ENCODE measurements at places on chromosomes 13 and 19.

- DNase-seq, result no peak
Measured at GRCh38 chr13:109226631-109227030, 559.8 kb downstream of the IRS2 start.

DNA sequence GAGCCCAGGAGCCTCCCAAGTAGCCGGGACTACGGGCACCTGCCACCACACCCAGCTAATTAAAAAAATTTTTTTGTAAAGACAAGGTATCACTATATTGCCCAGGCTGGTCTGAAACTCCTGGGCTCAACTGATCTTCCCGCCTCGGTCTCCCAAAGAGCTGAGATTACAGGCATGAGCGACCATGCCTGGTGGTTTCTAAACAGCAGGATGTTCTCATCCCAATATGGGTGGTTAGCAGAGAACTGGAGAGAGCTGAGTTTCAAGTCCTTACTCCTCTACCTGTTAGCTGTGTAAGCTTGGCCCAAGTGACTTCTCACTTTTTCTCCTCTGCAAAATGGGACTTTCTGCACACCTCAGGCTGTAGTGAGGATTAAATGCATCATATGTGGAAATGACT is 8.0 kb downstream of the TMEM91 start:
- DNase-seq, result no peak

DNA sequence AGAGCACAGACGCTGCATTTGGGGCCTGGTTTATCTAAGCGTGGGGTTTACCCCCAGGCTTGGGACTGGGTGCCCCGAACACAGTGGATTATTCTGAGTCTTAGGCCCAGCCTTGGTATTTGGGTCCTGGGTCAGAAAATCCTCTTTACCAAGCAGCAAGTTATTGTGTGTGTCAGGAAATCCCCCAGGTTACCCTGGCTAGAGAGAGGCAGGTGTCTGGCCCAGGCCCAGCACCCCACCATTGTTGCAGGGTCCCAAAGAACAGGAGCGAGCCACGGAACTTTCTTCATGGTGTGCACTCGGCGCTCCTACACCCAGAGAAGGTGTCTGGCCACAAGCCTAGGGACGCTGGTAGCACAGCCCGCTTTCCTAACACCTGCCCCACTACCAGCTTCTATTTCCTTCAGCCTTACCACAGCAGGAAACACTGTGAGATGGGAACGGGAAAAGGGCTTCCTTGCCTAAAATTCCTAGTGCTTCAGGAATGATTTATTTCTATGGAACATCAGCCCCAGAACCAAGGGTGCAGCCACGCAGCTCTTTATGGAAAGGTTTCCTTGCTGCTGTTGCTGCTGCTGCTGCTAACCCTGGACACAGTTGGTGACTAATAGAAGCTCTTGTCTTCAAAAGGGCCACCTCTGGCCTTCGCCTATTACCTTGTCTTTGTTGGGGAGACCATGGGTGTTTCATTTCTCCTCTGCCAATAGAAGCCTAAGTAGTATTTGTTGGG is 7.4 kb upstream of the CDX2 start:
- DNase-seq, result no peak

- DNase-seq, result no peak
Measured at GRCh38 chr13:52949742-52950141, 78.9 kb upstream of the OLFM4 start.

DNA sequence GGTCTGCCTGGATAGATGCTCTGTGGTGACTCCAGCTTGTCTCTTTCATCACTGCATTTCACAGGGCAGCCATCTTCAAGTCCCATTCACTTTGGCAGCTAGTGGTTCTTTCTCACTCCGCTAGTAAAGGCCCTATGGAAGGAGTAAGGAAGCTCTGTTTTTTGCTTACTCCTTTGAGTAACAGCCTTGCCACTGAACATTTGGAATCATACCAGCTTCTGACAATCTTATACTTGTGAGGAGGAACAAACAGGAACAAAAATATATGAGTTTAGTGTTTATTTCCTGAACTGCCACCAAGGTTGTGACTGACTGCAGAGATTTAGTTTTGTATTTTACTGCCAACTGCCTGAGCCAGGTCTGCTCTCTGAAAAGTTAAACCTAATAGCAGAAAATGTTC is 38.7 kb downstream of the KCTD4 start:
- DNase-seq, result no peak

GRCh38 chr19:18612772-18613588 is at the start of gene TMEM59L:
Gene TMEM59L (plus strand): TSS chr19:18612870. CDS start chr19:18612959, 89 bp downstream.
- no peak for DNase-seq

- DNase-seq, result no peak
Measured at GRCh38 chr19:1851654-1852580, 3.6 kb upstream of the REXO1 start.

DNA sequence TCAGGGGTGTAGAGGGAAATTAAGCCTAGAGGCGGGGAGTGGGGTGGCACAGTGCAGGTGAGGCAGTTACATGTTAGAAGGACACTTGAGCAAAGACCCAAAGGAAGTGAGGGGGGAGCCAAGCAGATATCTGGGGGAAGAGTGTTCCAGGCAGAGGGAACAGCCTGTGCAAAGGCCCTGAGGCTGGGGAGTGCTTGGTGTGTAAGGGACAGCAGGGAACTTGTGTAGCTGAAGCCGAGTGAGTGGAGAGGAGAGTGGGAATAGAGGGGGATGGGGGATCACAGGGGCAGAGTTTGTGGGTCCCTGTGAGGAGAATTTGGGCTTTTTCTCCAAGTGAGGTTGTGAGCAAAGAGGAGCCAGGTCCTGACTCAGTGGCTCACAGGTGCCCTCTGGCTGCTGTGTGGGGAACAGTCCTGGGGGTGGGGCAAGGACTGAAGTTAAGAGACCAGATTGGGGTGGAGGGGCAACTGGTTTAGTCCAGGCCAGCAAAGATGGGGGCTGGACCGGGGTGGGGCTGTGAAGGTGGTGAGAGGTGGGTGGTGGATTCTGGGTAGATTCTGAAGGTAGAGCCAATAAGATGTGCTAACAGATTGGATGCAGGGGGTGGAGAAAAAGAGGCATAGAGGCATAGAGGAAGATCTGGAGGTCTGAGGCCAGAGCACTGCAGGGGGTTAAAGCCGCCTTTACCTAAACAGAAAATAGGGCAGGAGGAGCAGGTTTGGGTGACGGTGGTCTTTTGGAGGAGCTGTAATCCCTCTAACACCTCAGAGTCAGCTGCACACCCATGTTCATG is 75.3 kb downstream of the CACNA1A start:
- peak; percentile 29 for DNase-seq

GRCh38 chr19:6481541-6482342 is at the start of gene DENND1C:
Gene DENND1C (minus strand): TSS chr19:6481787. CDS start chr19:6481695, 92 bp downstream.
- no peak for DNase-seq

DNA sequence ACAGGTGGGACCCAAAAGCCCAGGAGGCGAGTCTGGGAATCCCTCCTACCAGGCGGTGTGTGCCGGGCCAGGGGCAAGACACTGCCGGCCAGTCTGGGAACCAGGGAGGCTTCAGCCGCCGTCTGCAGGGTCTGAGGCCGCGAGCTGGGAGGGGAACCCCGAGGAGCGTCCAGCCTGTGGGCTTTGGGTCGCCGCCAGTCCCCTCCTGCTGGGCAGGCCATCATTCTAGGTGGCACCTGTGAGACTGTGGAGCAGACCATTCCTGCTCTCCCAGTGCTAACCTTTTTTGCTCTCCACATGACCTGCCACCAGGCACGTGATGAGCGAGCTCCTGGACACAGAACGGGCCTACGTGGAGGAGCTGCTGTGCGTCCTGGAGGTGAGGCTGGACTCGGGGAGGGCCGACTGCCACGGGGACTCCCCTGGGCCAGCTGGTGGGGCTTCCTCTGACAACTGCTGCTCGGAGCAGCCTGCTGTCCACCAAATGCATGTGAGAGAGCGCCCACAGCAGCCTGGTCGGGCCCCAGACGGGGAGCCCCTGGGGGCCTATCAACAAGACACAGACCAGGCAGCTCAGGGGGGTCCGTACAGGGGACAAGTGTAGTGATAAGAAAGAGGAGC is 24.6 kb upstream of the F7 start:
- no peak for DNase-seq

- DNase-seq, result no peak
Measured at GRCh38 chr13:51856027-51856736, 5.6 kb upstream of the CCDC70 start.

DNA sequence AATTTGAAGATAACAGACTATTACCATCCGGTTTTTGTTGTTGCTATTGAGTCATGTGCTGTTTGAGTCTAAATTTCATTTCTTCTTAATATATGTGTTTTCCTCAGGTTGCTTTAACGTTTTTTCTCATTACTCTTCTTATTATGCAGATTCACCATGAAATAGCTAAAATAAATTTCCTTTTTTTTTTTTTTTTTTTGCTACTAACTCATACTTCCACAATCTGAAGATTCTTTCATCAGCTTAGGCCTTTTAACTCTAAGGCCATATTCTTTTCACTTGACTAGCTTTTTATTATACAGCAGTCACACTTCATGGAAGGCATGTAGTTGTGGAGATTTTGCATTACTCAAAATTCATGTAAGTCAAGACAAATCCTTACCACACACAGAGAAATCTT is 23.9 kb upstream of the RCBTB2 start:
- DNase-seq, result no peak

GRCh38 chr13:41780715-41781706 is 179.9 kb downstream of the VWA8 start:
- DNase-seq, result no peak

DNA sequence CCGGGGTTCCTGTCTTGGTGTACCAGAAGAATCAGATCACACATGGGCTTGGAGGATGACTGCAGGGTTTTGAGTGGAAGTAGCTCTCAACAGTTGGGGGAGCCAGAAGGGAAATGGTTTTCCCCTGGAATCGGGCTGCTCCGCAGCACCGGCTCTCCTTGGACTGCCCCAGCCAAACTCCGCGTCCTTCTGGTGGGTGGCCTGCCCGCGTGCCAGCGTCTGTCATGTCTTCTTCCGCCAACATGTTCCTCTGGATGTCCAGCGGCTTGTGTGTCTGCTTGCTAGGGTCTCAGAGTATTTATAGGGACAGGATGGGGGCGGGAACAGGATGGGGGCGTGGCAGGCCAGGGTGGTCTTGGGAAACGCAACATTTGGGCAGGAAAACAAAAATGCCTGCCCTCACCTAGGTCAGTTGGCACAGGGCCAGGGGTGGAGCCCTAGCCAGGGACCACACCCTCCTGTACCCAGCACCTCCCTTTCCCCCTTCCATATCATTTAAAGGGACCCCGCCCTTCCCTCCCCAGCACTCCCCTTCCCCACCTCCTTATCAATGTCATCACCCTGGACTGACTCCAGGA is 1.3 kb upstream of the ZNF30 start:
- DNase-seq, result no peak

GRCh38 chr19:20565321-20566018 is at the start of gene ZNF737:
Gene ZNF737 (minus strand): TSS chr19:20565781. CDS start chr19:20565640, 141 bp downstream.
- peak; percentile 63 for DNase-seq

GRCh38 chr19:17156947-17157302 is 58.2 kb upstream of the USE1 start:
- no peak for DNase-seq

GRCh38 chr13:114310956-114311355 is 3.3 kb upstream of the CHAMP1 start:
- DNase-seq, result no peak

- no peak for DNase-seq
Measured at GRCh38 chr19:29845574-29846176, 33.9 kb downstream of the CCNE1 start.

DNA sequence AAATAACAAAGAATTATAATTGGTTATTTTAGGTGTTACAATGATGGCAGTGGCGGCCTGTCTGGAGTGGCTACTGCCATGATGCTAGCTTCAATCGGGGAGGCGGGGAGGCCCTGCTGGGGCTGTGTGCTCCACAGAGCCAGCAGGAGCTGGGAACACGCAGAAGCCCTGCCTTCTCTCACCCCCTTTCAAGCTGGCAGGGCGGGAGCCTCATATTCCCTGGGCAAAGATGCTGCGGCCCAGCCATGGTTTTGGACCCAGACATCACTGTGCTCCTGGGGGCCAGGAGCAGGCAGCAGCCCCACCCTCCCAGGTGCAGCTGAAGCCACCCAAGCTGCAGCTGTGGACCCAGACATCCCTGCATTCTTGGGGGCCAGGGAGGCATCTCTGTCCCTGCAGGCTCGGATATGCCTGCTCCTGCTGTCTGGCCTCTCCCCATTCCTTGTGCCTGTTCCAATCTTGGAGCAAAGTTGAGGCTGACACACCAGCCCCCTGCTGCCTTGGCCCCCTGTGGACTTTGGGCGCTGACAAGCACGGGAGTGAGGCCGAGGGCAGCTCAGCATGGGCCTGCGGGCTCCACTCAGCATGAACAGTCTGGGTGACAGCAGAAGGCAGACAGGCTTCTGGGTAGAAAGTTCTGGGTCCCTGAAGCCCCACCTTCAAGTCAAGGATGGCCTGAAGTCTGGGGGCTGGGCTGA is 263.1 kb upstream of the HTR2A start:
- DNase-seq, result no peak

DNA sequence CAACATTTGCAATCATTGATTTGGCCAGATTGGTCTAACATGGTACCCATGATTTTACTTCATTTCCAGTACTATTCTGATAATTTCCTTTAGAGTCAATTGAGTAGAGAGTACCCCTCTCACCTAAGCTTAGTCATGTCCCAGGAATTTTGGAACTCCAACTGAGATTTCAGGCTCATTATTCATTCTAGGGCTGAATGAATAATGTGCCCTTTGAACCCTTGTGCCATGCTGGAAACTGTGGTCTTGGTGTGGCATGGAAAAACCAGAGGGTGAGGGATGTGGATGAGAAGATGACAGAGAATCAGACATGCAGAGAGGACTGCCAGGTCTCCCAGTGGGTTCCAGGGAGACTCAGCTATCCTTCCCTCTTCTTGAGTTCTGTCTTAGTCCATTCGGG is 30.2 kb downstream of the ITM2B start:
- DNase-seq, result no peak

GRCh38 chr13:67377919-67378318 is 147.8 kb upstream of the PCDH9 start:
- no peak for DNase-seq

- no peak for DNase-seq
Measured at GRCh38 chr13:30113983-30114570, 193.3 kb downstream of the KATNAL1 start.

GRCh38 chr19:13461536-13461935 is 44.7 kb downstream of the CACNA1A start:
- no peak for DNase-seq

- no peak for DNase-seq
Measured at GRCh38 chr13:29281932-29282495, 313.5 kb downstream of the SLC7A1 start.

- DNase-seq, result peak; percentile 70
Measured at GRCh38 chr13:77026861-77027621, at the start of gene FBXL3. Gene FBXL3 (minus strand): TSS chr13:77027159. CDS start chr13:77021860, 5,299 bp downstream.

GRCh38 chr13:107301724-107302374 is 733.9 kb upstream of the ARGLU1 start:
- DNase-seq, result no peak

GRCh38 chr13:26051231-26051656 is 572 bp downstream of the SHISA2 start:
- no peak for DNase-seq

DNA sequence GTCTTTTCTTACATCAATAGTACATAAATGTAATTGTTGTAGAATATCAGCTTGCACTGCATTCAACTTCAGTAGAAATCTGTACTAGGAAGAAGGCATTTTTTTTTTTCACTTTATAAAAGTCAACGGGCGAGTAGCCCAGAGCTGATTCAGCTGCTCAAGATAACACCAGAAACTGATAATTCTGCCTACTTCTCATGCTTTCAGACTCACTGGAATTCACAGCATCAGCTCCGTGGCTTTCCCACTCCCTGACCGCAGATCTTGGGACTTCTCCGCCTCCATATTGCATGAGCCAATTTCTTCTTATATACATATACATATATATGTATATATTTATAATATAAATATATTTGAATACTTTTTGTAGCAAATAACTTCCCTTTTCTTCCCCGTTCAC is 263.1 kb upstream of the RXFP2 start:
- DNase-seq, result no peak

- DNase-seq, result no peak
Measured at GRCh38 chr13:24263632-24264031, 45.7 kb upstream of the C1QTNF9 start.

Data from GM12891 (cell line).